Aortic smooth muscle cell (primary cell): ENCODE measurements at places on chromosomes 6 and 20. TPM values are rescaled to one million over a fixed set of nuclear protein-coding genes. Genes with fewer than 3 reads are reported as not detected.

The GUCA1A gene
- total RNA-seq, result not detected in 2 replicates

The SLC32A1 gene
- total RNA-seq, result not detected in 2 replicates

The TFAP2D gene
- total RNA-seq, result 0.25 and 0.26 TPM in 2 replicates

The RNF217 gene
- 16.6 and 44.2 TPM in 2 replicates for total RNA-seq
